Stimulated activated CD8-positive, alpha-beta memory T cell treated with anti-CD3 and anti-CD28 coated beads, Interleukin-4, amount 100 ng/mL, for 24 hours (primary cell): ENCODE measurements at places on chromosomes 3 and 15.

- no peak for DNase-seq
These were observed 18.3 kb downstream of the MAGEL2 start for GRCh38 chr15:23629234-23629805.

- DNase-seq = no peak
These were observed 69.4 kb downstream of the SRGAP3 start for GRCh38 chr3:9179826-9180763.

DNA sequence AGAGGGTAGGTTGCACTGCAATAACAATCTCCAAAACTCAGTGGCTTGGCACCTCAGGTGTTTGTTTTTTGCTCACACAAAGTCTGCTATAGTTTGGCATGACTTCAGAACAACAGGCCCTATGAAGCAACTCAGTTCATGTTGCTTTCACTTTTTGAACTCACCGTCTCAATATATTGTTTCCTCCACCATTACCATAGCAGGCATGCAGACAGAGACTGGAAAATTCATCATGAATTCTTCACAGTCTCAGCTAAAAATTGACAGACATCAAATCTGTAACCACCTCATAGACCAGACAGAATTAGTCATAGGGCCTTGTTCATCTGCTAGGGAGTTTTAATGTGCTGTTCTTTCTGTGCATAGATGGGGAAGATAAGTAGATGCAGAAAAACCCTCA is 161.4 kb upstream of the POU1F1 start:
- DNase-seq = no peak

GRCh38 chr3:53773611-53774368 is 72.4 kb downstream of the CHDH start:
- no peak for DNase-seq

- DNase-seq = no peak
These were observed 23.9 kb upstream of the HEG1 start for GRCh38 chr3:125079675-125080045.

DNA sequence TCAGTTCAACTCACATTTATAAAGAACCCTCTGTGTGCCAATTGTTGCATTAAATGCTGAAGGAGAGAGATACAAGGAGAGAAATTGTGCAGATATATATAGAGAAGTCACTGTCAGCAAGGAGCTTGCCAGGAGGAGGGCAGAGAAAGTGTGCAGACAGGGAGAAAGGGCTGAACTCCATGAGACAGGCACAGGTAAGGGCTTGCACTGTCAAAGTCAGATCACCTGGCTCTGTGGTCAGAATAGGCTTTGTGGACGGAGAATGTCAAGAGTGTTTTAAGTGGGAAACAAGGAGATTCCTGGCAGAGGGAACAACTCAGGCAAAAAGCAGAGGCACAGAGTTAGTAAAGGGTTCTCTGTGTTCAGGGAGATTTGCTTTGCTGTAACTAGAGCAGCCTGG is 303.0 kb upstream of the TPRG1 start:
- no peak for DNase-seq

GRCh38 chr3:161310649-161311423 is 60.5 kb downstream of the SPTSSB start:
- peak; percentile 32 for DNase-seq

DNA sequence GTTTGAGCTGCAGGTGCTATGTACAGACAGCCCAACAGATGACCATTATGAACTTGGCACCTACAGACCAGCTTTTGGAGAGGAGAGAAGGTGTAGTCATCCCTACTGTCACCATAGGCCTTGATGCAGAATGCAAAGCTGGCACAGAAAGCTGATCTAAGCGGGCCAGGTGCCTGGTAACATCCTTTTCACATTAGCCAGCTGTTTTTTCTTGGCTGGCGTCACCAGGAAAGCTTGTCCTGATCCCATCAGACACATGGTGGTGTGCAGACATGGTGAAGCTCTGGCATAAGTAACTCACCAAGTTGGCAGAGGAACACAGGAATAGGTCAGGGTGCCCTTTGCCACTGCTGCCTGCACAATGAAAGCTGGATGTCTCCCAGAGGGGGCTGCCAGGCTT is 97.2 kb upstream of the MB21D2 start:
- no peak for DNase-seq

DNA sequence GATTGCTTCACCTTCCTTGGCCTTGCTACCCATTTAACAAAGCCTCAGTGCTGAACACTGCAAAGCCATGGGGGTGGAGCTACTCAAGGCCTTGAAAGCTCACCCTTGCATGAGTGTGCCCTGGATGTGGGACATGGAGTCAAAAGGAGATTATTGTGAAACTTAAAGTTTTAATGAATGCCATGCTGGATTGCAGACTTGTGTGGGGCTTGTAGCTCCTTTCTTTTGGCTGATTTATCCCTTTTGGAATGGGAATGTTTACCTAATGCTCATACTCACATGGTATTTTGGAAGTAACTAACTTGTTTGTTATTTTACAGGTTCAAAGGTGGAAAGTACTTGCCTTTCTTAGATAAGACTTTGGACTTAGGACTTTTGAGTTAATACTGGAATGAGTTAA is 538.5 kb upstream of the NECTIN3 start:
- no peak for DNase-seq

DNA sequence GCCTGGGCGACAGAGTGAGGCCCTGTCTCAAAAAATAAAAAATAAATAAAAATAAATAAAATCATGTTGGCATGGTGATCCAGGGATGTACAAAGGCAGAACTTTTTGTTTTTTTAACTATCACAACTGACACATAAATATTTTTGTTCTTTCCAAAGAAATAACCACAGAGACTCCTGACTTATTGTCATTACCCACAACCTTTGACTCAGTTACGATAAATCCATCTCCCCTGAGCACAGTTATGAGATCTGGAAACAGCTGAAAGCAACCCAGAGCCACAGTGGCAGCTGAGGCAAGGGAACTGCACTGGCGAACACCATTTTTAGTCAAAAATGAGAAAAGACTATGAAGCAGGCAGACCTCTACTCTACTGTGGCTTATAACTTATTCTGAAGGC is 24.0 kb downstream of the OSBPL10 start:
- DNase-seq = no peak

DNA sequence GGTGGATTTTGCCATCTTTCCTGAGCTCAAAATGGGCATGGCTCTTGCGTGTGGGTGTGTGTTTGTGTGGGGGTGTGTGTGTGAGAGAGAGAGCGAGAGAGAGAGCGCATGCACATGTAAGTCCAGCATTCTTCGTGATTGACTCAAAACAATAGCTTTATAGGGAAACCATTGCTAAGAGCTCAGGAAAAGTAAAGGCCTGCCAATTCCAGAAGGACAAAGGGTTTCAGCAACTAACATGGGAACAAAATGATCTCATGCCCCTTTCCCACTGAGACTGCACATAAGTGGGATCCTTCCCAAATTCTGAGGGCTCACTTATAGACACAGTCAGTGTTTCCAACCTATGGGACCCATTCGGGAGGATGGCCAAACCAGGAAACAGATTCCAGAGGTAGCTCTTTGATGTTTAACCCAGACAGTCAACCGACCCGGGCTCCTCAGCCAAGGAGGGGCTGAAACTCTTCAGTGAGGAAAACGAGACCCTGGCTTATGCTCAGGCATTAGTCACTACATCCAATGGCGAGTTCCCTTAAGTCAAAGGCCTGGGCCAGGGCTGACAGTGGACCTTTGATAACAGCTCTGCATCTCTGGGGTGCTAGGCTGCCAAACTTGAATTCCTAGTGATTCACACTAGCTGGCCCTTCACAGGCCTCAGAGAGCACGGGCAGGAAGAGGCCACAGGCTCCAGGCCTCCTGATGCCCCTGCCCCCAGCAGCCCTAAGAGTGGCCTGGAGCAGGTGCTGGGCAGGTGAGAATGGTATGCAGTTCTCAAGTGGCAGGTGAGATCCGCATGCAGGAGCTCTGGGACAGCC is 305.0 kb upstream of the C2CD4B start:
- no peak for DNase-seq

- DNase-seq = no peak
These were observed 267.8 kb downstream of the ADAMTS17 start for GRCh38 chr15:100073982-100074381.

GRCh38 chr3:127846576-127846975 is 24.3 kb upstream of the MGLL start:
- no peak for DNase-seq

- DNase-seq = no peak
These were observed 124.2 kb downstream of the TMCO5A start for GRCh38 chr15:38058596-38059075.

GRCh38 chr3:64616953-64617352 is 70.8 kb downstream of the ADAMTS9 start:
- DNase-seq = no peak

- DNase-seq = no peak
These were observed 69.6 kb upstream of the RASGRF1 start for GRCh38 chr15:79160211-79160610.

- no peak for DNase-seq
These were observed 57.2 kb downstream of the CBLB start for GRCh38 chr3:105811518-105812193.

DNA sequence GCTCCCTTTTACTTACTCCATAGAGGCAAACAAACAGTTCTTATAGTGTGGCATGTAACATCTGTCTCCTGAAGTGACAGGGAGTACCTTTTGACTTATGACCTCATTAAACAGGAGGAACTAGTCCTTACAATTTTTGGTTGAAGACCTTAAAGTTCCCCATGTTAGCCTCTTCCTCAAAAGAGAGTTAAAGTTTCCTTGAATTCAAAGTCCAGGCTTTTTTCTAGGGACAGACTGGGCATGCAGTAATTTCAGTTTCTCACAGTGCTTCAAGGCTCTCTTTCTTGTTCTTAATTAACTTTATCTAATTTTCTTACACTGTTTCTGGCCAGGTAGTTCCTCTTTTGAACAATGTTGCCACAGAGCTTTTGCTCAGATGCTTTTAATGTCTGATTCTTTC is 12.1 kb downstream of the GOLM2 start:
- no peak for DNase-seq

DNA sequence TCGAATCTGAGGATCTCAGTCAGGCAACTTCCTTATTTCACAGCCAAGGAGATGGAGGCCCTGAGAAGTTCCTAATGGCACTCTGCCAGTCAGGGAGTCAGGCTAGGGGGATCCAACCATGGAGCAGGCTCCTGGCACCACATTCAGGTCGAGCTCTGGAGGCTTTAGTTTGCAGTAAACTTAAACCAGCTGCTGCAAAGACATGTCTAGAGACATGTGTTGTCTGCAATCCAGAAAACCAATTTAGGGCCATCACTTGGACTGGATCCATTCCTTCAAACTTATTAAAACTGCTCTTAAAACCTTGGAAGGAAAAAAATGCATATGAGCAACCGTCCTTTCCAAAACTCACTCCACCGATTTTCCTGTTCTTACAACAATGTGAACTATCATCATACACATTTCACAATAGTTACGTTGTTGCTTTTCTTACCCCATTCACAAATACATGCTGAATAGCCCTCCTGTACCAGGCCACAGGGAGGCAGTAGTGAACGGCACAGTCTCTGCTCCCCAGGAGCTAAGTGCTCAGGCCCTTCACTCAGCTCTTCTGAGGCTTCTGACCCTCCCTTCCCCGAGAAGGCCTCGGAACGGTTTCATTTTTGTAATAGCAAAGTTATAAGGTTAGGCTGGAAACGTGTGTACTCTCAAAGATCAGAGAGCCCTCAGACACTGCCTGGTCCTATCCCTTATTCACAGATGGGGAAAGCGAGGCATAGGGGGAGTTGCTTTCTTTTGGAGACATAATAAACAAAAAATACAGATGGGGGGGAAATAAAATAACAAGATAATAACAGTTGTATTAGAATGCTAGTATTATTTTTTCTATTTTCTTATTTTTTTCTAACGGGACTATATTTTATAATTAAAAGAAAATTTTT is 20.1 kb downstream of the RFT1 start:
- no peak for DNase-seq

GRCh38 chr3:33901862-33902563 is 103.6 kb downstream of the PDCD6IP start:
- DNase-seq = no peak

GRCh38 chr15:83422081-83422480 is 25.1 kb upstream of the SH3GL3 start:
- no peak for DNase-seq

- DNase-seq = no peak
These were observed 36.2 kb downstream of the MASP1 start for GRCh38 chr3:187255314-187255713.

GRCh38 chr3:55107187-55107586 is 179.3 kb upstream of the LRTM1 start:
- no peak for DNase-seq

- DNase-seq = no peak
These were observed 98.2 kb upstream of the NECTIN3 start for GRCh38 chr3:110973263-110973895.

DNA sequence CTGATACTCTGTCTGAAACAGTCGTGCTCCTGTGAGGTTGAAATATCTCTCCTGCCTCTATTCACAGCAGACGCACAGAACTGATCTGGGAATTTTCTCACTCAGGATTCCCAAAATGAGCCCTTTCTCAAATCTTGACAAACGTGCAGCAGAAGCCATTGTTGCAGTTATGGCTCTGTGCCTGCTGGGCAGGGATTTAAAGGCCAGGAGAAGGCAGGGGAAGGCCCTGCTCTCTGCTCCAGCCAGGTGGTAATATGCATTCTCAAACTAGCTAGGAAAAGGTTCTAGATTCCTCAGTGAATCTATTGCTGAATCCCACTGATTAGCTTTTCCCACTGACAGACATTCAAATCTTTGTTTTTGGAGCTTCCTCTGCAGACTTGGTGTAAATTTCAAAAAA is 2.2 kb downstream of the MINAR1 start:
- no peak for DNase-seq

DNA sequence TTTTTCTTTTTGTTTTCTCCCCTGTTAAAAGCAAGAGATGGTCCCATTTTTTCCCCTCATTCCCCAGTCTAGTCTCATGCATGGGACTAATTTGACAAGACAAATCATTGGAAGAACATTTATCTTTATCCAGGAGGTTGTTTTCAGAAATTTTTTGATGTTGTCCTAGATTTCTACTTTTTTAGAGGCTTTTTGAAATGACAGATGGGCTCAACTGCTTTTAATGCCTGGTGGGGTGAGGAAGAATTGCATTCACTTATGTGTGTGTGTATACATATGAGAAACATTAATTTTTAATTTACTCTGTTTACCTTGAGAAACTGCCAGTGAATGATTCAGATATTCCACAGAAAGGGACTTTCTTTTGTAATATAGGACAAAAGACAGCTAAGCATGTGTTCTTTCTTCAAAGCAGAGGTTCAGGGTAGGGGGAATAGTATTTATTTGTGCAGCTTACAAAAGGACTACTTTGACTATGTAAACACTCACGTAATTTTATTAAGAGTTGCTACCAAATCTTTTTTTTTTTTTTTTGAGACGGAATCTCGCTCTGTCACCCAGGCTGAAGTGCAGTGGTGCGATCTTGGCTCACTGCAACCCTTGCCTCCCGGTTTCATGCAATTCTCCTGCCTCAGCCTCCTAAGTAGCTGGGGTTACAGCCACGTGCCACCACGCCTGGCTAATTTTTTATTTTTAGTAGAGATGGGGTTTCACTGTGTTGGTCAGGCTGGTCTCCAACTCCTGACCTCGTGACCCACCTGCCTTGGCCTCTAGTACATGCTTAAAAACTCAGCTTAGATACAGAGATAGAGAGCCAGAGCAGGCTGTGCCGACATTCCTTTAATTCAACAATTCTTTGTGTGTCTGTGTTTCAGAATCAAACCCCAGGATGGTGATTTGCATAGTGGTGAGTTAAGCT is 130.1 kb upstream of the RARB start:
- DNase-seq = no peak
